ENCODE measurements at places on chromosomes 2 and 18.

- ATAC-seq, result no peak
These were observed 1072.7 kb downstream of the DSC3 start for GRCh38 chr18:29969876-29970275.

- no peak for ATAC-seq
These were observed 83.6 kb upstream of the MGAT5 start for GRCh38 chr2:134170294-134170693.

DNA sequence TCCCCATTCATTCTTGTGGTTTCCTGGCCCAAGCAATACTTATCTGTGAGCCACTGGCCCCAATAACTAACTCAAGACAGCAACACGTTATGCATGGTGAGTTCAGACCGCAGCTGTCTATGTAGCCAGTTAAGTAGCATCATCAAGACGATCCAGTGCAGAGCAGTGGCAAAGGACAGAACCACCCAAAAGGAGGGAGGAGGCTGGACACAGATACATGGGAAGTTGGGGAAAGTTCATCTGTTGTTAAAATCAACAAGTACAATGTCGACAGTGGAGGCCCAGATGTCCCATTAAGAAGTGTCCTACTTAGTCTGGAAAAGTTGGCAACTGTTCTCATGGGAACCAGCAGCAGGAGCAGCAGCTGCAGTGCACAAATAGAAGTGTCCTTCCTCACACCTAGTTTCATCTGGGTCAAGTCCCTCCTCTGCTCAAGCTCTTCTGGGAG lies 106.9 kb upstream of the THOC1 start:
- no peak for ATAC-seq

DNA sequence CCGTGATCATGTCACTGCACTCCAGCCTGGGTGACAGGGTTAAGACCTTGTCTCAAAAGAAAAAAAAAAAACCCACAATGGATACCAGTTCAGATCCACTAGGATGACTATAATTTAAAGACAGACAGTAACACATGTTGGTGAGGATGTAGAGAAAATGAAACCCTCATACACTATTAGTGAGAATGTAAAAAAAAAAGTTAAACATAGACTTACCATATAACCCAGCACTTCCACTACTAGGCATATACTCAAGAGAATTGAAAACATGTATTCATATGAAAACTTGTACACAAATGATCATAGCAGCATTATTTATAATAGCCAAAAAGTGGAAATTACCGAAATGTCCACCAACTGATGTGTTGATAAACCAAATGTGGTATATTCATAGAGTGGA lies 48.7 kb downstream of the KIF3C start:
- ATAC-seq, result no peak

- no peak for ATAC-seq
These were observed 64.6 kb upstream of the MYO3B start for GRCh38 chr2:170113168-170113894.

GRCh38 chr2:15223887-15224286 lies 337.2 kb downstream of the NBAS start:
- ATAC-seq, result no peak

- no peak for ATAC-seq
These were observed 55.9 kb downstream of the KCTD18 start for GRCh38 chr2:200453853-200454534.

- ATAC-seq, result no peak
These were observed 68.5 kb downstream of the EPB41L3 start for GRCh38 chr18:5475267-5475666.

DNA sequence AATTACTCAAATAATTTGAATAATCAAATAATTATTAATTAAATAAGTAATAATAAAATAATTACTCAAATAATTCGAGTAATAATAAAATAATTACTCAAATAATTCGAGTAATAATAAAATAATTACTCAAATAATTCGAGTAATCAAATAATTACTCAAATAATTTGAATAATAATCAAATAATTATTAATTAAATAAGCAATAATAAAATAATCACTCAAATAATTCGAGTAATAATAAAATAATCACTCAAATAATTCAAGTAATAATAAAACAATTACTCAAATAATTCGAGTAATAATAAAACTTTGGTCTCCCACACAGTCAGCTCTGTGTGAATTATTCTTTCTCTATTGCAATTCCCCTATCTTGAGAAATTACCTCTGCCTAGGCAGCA lies 30.0 kb upstream of the LINC00305 start:
- ATAC-seq, result no peak

DNA sequence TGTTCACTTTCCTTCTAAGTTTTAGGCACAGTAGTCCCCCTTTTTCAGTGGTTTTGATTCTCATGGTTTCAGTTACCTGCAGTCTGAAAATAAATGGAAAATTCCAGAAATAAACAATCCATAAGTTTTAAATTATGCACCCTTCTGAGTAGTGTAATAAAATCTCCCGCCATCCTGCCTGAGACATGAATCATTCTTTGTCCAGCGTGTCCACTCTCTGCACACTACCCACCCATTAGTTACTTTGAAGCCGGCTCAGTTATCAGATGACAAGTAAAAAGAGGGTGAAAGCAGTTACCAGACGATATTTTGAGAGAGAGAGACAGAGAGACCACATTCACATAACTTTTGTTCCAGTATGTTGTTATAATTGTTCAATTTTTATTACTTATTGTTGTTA lies 400.5 kb downstream of the TMX3 start:
- ATAC-seq, result no peak

DNA sequence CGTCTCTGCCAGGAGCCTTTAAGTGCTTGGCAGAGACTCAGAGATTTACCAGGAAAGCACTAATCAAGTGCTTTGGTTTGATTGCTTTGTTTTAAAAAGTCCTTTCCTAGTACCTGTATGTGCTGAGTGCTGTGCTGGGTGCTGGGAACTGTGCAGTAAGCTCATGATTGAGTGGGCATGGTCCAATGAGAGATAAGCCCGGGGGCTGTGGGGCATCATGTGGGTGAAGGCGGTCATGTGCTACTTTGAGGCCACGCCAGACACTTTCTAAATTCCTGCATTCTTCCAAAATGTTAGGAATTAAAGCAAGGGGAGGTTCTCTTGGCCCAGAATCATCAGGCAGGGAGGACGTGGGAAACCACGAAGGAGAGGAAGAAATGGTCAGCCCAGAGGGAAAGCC lies 109.0 kb downstream of the ACAA2 start:
- no peak for ATAC-seq

- no peak for ATAC-seq
These were observed 27.4 kb upstream of the SLC20A1 start for GRCh38 chr2:112618383-112618782.

DNA sequence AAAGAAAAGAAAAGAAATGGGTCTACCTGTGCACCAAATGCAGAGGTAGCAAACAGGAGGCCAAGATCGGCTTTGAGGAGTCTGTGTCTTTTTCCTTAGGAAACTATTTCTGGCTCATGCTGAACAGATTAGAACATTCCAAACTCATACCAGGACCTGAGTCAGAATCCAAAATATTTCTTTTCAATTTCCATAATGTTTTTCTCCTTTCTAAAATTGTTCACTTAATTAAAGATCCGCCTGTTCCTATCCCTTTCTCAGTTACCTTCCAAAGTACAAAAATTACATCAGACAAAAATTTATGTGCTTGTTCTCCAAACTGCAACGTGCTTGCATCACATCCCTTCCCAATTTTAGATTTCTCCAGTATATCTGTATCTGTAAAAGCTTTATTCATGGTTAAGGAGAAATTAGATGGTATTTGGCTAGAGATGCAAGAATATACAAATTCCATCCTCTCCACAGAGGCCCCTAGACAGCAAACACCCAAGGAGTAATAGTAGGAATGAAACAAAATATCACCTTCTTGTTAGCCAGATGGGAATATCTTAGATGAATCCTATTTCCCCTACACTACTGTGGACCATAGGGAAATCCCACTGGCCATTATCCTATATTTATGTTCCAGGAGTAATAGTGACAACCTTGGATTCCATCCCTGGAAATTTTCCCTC lies 130.6 kb downstream of the LNPK start:
- no peak for ATAC-seq

All from stimulated activated memory B cell treated with anti-CD40 and anti-IgM and Interleukin-4, amounts not matched to agents 10 μg/mL and 1 μg/mL and 100 μg/mL, for 72 hours (primary cell).